Kidney glomerular epithelial cell (primary cell): ENCODE measurements at places on chromosomes 6 and 20.

DNA sequence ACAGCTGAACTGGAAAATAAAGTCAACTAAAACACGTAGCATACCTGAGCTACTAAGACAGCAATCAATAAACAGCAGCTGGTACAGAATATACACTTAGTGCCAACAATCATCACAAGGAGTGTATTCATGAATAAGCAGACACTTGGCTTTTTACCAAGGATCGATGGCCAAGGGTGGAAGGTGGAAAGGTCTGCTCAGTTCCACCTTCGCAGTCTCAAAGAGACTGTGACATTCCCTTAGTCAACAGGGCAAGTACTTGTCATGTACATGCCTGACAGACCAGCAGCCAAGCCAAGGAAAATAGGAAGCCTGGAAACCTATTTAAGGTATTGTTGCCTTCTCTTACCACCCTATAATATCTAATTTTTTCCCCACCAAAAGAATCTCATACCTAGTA, 21.4 kb downstream of the HBS1L start:
- DNase-seq, result no peak

DNA sequence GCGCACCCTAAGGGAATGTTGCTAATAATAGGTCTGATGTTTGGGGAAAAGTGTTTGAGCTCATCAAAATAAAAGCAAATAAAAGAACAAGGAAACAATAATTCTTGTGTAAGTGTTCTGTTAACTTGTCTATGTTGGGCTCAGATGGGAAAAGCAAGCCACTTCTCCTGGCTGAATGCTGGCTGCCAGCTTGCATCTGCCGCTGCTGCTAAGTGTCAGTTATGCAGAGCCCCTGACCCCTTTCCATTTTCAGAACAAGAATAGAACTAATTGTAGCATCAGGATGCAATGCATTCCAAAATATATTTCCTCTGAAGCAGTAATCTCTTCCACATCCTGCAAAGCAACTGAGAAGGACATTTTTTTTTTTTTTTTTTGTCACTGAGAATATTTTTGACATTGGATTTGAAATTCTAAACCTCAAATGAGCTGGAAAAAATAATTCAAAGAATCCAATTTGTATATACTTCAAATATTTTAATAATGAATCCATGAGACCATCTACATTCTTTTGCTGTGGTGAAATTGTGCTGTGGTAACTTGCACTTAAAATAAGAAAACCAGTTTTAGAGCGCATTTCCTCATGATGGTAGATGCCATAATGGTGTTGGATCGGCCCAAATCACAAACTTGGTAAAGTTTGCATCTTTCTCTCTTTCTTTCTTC, 43.9 kb upstream of the DEK start:
- DNase-seq, result no peak

GRCh38 chr6:760982-761955, 68.3 kb upstream of the EXOC2 start:
- DNase-seq, result no peak

- no peak for DNase-seq
Measured at GRCh38 chr6:72661411-72661810, 39.5 kb downstream of the KCNQ5 start.

GRCh38 chr6:31728767-31729514, at the start of gene DDAH2:
Gene DDAH2 (minus strand): TSS chr6:31729299. CDS start chr6:31729161, 138 bp downstream.
- no peak for DNase-seq

DNA sequence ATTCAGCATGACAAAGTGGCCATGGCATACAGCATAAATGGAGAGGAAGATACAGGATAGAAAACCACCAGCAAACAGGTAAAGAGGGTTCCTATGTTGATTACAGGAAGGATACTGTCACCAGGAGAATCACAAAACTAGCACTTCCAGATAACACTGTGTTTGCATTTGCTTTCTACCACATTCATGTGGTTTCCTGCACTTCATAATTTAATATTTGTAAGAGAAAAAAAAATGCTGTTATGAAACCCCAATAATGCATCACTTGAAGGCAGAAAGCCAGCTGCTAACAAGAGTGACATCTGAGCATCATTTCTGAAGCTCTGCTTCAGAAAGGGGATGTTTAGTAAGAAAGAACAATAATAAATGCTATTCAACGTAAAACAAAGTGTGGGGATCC, 106.6 kb downstream of the ATXN1 start:
- no peak for DNase-seq

DNA sequence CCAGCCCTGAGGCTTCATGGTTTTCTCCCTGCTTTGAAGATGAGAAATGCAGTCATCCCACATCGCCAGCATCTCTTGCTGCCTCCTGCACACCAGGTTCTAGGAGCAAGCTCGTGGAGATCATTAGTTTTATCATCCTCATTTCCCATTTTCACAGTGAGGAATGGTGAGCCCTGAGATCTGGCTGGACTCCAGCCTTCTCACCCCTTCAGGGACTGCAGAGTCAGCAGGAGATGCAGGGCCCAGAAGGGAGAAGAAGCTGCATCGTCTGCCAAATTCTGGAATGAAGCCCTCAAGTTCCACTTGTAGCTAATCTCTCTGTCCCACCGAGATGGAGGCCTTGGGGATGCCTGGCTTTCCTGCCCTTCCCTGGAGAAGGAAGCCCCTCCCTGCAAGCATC, 216.8 kb downstream of the TAF4 start:
- no peak for DNase-seq

DNA sequence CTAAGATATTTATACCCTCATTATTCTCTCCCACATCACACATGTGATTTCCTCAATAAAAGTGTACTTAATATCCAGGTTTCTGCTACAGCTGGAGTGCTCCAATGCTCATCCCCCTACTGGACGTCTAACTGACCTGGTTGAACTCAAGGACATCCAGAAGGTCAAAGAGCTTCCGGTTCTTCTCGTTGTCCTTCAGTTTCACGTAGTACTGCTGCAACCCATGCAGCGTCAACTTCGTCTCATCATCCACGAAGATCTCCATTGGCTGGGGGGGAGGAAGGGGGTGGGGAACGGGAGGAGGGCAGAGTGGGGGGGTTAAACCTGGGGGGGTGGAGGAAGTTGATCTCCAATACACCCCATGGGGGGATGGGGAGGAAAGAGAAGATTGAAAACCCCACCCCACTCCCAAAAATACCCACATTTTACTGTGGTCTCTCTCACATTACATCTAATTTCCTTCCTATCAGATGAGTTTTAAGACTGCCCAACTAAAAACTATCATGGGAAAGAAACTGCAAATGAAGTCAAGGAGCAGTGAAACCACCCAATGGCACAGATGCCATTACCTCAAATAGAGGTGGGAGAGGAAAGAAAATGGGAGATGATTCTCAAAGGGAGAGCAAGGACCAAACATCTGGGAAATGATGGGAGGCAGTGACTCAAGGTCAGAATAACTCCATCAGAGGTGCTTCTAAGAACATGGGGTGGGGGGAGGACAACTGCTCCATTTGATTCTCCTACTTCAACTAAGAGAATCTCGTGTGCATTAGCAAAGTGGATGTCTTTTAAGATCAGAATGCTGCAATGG, 4.1 kb downstream of the MCCD1 start:
- no peak for DNase-seq

DNA sequence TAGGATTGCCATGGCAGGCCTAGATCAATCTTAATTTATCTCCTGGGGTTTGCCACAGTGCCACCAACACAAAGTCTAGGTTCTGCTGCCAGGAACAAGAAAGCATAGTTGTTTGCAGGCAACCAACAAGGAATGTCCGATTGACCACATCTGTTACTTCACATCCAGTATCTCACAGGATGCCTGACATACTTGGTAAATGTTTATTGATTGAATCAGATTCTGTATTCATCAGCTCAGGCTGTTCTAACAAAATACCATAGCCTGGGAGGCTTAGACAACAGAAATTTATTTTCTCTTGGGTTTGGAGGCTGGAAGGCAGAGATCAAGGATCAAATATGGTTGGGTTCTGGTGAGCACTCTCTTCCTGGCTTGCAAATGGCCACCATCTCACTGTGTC, 26.3 kb upstream of the MC3R start:
- DNase-seq, result no peak

DNA sequence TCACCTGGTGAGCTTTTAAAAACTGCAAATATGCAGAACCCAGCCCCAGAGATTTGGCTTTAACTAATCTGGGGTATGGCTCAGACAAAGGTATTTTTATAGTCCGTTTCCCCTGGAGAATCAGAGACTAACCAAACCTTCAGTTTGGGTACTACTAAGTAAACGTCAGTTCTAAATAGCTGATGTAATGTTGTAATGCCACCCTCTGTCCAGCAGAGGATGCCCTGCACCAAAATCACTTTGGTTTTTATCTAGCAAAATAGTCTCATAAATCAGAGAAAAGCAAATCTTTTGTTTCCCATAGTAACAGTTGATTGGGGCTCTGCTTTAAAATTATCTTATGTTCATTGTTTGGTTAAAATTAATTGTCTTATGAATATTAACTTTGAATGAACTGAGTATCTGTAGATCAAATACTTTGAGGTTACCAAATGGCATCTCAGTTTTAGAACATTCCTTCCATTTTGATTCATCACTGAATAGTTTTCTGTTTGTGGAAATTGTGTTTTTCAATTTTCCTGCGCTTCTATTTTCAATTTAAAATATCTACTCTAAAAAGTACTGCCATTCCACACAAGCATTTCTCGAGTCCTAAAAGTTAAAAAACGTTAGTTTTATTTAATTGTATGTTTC, 278.3 kb upstream of the PLCB4 start:
- peak; percentile 48 for DNase-seq

DNA sequence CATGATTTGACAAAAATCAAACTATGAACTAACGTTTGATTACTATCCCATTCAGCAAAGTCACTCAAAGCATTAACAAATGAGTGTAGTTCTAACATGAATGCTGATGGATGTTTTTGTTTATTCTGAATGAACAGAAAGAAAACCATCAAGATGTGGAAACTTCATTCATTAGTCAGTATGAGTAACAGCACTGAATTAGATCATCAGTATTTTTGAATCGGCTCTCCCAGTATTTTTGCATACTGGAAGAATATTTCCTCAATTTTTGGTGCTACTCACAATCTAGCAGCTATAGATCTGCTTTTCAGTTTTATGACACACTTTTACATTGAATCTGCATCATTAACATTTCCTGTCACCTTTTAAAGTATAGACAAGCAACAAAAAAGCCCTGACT, 63.8 kb upstream of the CD83 start:
- no peak for DNase-seq

- no peak for DNase-seq
Measured at GRCh38 chr6:35477028-35477427, 8.8 kb downstream of the RPL10A start.

GRCh38 chr6:152636021-152636608, 1.0 kb downstream of the SYNE1 start:
- DNase-seq, result peak; percentile 16

- no peak for DNase-seq
Measured at GRCh38 chr20:2834401-2835110, 5.9 kb downstream of the PCED1A start.

- no peak for DNase-seq
Measured at GRCh38 chr20:10022625-10023024, 12.2 kb upstream of the ANKEF1 start.

DNA sequence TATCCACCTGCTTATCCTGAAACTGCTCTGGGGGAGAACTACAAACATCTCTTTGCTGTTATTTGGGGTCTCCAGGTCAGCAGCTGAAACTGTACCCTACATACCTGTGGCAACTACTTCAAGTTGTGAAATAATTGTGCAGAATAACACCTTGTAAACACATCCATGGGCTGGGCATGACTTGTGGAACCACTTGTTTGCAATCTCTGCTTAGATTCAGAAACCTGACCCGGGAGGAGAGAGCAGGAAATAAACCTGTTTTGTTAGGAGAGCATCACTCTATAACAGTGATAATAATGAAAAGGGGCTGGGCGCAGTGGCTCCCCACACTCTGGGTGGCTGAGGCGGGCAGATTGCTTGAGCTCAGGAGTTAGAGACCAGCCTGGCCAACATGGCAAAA, 183.1 kb downstream of the NFATC2 start:
- DNase-seq, result no peak

GRCh38 chr6:135084001-135084915, 29.6 kb upstream of the HBS1L start:
- no peak for DNase-seq

DNA sequence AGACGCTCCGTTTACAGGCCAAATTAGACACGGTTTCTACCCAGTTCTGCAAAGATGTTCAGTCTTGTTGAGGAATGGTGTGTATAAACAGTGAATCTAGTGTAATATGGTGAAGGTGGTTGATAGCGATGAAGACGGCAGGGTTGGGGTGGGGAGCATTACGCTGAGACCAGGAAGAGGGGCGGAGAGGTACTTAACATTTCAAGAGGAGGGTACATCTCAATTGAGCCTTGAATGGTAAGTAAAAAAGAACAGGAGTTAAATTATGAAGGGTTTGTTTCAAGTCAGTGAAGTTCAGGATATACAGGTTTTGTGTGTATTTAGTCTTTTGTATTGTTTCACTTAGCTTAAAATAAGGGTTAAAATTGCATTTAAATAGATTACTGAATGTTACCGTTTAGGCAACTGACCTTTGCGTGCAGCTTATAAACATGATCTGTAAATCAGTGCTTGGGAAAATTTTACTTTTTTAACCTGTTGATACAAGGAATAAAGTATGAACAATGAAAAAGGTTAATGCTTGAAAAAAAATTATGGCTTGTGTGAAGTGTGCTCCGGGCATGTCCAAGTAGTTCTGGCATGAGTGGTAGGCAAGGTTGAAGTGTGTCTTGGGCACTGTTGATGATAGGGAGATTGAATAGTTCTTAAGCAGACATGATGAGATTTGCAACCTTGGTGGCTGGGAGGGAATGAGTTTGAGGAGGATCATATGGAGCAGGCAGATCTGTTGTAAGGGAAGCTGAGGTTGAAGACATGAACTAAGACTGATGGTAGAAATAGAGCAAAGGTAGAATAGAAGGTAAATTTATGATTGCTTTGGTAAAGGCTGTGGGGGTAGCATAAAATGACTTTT, 842 bp downstream of the POLR1C start:
- DNase-seq, result no peak

- no peak for DNase-seq
Measured at GRCh38 chr6:43983632-43984031, 143.6 kb downstream of the MRPL14 start.

DNA sequence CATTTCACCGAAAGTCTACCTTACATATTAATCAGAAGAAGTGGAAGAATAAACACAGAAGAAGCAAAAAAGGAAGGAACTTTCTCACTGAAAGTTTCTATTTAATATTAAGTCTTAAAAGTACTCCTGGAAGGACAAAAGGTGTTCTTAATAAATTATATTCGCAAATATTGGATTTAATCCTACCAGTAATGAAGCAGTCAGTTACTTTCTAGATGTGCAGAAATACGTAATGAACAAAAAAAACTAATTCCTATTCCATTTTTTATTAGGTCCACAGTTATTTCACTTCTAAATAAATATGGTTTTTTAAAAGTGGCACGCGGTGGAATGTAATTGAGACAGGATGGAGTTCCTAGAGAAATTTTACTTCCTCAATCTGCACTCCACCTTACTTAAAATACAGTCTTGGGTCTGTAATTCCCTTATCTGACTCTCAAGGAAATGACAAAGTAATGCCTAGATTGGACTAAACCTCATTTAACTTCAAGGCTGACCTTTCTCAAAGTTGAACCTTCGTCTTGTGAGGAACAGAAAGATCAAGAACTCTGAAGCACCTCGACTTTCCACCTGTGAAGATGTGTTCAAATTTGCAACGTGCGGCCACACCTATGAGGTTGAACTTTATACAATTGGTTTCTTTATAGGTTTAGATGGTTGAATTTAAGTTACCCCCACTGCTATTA, 1.1 kb upstream of the TRAM2 start:
- no peak for DNase-seq
